Glutamatergic neuron (in vitro differentiated cells): ENCODE measurements at places on chromosomes 2 and 18. TPM values are rescaled to one million over a fixed set of nuclear protein-coding genes. Genes with fewer than 3 reads are reported as not detected.

DNA sequence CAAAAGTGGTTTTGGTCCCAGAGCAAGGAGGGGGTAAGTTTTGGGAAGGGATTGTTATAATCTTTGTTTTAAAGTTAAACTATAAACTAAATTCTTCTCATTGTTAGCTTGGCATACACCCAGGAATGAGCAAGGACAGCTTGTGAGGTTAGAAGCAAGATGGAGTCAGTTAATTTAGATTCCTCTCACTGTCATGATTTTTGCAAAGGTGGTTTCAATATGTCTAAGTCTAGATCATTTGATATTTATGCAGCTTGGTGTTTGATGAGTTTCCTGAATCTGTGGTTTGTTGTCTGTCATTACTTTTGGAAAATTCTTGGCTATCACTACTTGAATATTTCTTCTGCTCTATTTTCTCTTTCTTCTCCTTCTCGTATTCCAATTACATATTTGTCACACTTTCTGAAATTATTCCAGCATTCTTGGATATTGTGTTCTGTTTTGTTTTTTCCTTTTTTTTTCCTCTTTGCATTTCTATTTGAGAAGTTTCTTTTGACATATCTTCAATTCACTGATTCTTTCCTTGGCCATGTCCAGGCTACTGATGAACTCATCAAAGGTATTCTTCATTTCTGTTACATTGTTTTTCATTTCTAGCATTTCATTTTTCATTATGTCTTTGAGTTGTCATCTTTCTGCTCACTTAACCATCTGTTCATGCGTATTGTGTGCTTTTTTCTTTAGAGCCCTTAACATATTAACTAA lies 5.1 kb downstream of the SP140 start:
- DNase-seq, result no peak

DNA sequence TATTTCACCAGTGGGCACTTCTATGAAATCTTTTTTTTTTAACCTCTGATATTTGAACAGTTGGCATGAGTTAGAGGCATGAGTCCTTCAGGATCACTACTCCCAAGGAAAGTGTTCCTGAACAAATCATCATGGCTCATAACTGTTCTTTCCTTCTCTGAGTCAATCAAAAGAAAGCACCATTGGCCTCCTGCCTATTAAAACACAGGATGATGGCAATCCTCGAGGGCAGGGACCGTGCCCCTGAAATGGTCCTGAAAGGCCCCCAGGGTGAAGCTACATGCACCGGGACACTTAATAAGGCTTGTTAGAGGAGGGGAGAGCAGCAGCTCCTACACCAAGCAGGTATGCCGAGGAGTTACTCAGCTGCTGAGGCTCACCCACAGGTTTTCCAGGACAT lies 43.5 kb downstream of the SLC14A2 start:
- DNase-seq, result no peak

GREB1 gene
- total RNA-seq, result 134 TPM

DNA sequence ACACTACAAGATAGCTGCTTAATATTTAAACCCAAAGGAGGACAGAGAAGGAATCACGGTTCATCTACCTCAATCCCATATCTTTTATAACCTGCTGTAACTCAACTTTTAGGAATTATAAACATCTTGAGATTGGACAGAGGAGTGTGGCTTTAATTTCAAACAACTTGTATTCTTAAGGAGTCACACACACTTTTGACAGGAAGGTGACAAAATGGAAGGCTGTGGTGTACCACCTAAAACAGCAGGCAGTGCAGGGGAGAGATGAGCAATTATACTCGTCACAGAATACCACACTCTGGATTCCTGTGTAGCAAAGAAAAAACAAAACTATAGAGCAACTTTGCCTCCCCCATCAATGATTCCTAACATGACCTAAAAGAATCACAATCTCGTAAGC lies 194.8 kb downstream of the ZEB2 start:
- DNase-seq, result no peak

DNA sequence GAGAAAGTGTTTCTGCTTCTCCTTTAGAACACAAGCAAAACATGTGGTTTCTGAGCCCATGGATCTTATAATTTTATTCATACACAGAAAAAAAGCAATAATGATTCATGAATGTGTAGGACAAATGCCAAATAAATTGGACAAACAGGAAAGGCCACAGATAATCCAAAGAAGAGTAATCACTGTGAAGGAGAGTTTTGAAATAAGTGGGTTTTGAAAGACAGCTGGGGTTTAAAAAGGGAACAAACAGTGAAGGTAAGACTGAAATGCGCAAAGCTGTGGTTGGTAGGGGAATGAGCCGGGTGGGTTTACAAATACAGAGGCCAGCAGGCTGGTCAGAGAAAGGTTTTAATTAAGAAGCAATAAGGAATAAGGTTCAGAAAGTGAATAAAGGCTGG lies 50.0 kb upstream of the MBOAT2 start:
- no peak for DNase-seq

ANKRD30B gene
- total RNA-seq, result not detected

GRCh38 chr18:58345875-58346274 lies 283.0 kb downstream of the ALPK2 start:
- DNase-seq, result no peak

SULT1C2 gene
- not detected for total RNA-seq

CD207 gene
- total RNA-seq, result 0.51 TPM

FAM110C gene
- total RNA-seq, result not detected

KLHL30 gene
- total RNA-seq, result 3.5 TPM

DNA sequence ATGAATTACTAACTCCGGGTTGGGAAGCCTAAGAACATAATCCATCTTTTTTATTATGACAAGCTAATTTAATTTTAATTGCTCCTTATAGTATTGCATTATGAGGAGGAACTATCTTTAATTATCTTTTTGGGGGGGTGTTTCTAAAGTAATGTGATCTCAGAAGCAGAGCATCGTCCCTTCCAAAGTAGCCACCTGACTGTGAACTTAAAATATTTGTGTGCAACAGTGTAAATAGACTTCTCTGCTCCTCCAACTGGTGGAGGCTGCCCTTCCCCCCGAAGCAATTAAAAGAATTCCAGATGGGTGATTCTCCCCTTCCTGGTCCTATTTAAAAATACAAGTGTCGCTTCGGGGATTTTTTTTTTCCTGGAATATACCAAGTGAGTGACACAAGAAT lies 55.7 kb downstream of the TCF7L1 start:
- no peak for DNase-seq

GRCh38 chr2:173854840-173855239 lies 110.3 kb downstream of the SP3 start:
- peak; percentile 64 for DNase-seq

FOXD4L1 gene
- 0.44 TPM for total RNA-seq

DNA sequence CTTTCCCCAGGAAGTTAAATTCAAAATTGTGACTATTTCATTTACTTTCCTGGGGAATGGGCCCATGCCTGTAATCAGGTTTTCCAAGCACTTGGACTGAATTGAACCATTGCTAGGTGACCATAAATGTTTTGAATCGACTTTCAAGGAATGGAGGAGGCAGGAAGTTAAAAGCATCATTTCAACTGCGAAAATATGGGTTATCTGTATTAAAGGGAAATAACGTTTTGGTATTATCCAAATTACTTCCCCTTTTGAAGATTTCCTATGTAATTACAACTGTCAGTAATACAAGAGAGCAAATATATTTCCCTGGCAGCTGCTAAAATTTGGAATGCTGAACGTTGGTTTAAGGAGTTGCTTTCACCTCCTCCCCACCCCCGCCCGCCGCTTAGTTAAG lies 19.0 kb downstream of the PNO1 start:
- no peak for DNase-seq

DNA sequence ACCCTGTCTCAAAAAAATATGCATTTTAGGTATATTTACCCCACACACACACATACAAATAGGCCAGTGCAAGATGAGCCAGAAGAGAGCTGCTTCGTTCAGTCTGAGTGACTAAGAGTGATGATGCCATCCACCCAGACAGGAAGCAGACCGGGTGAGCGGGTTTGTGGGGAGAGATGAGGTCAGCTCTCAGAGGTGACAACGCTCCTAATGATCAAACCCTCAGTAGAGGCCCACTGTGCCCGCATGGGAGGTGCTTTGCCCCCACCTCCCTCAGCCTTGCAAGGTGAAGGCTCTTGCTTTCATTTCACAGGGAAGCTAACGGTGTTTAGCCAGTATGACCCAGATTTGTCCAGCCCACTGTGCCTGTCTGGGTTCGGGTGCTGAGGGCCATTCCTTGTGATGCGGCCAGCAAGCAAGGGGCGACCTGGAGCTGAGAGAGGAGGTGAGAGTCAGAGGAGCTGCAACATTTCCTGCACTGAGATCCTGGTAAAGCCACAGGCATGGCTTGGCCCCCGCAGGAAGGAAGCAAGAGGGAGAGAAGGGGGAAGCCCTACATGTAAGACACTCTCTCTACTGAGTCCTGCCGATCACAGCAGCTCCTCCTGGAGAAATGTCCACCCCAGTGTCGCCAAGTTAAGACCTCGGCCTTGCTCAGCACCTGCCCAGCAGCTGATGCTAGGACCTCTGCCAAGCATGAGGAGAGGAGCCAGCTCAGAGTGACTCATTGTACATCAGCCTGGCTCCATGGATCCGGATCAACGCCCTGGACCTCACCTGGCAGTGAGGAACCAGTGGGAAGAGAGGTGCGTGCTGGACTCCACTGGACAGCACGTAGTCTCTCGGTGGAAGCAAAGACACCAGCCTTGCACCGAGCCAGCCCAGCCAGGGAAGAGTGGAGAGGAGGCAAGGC lies 37.0 kb downstream of the NIFK start:
- DNase-seq, result no peak

DNA sequence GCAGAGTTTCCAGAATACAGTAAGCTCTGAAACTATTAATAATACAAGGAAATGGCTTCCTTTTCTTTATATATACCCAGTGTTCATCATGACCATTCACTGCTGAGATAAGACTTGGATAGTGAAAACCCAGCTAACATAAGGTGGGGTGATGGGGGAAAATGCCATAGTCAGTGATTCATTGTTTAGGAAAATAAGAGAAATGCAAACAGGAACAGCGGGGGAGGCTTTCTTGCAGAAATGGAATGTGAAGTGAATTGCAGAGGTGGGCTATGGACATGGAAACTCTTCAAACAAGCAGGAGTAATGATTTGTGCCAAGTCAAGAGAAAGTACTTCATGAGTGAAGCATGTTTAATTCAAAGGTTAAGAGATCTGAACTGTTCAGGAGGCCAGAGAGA lies 519.4 kb downstream of the TDRD15 start:
- no peak for DNase-seq

- DNase-seq, result no peak
Observed at GRCh38 chr2:50770299-50770698, 261.6 kb downstream of the NRXN1 start.

DNA sequence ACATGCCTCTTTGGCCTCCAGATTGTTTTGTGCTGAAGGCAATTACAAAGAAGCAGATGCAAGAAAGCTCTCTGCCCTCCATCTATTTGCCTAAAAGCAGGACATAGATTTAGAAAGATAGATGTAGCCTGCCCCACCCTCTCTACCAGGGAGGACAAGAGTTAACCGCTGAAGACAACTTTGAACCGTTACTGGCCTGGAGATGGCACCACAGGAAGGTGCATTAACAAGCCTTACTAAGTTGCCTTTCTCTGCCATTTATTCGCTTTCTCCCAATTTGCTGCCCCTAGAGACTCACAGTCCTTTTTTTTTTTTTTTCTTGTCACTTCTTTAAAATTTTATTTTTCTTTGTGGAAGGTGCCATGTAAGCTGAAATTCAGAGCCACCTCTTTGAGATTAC lies 28.8 kb upstream of the RMDN2 start:
- no peak for DNase-seq

- no peak for DNase-seq
Observed at GRCh38 chr2:105315314-105315713, 14.2 kb downstream of the TGFBRAP1 start.

DNA sequence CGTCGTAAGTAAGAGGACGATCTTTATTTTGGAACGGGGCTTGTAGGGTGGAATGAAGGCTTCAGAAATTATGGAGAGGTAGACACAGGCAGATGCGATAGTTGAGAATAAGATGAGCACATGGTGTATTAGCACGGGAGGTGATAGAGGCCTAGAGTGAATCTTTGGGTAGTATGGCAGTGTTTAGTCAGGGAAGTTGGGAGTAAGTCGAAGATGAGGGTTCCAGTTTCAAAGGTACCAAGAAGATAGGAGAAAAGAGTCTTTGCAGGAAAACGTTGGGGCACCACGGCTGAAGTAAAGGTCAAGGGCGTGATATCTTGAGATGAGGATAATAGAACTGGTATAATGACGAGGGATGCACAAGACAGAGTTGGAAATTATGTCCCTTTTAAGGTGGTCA lies 654 bp downstream of the PIK3C3 start:
- DNase-seq, result no peak

DNA sequence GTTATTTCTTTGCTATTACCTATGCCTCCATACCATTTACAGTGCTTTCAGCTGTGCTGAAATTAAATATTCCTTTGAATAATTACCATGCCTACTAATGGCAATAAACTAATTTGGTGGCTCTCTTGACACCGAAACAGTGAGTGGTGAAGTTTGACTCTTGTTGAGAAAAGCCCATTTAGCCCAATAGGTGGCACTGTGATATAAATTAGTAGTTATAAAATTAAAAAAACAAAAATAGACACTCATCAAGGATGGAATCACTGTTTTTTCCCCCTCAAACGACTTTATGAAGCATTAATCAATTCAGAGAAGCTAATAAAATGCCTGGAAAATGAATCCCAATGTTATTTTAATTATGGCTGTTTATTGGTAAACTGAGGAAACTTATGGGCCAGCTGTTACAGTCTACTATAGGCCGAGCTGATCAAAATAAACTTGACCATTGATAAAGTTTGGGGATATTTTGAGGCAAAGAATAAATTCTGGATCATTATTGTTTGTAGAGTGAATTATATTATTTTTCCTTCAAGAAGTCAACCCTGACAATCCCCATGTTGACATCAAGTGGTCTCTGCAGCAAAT lies 339.6 kb downstream of the TRIB2 start:
- no peak for DNase-seq

DNA sequence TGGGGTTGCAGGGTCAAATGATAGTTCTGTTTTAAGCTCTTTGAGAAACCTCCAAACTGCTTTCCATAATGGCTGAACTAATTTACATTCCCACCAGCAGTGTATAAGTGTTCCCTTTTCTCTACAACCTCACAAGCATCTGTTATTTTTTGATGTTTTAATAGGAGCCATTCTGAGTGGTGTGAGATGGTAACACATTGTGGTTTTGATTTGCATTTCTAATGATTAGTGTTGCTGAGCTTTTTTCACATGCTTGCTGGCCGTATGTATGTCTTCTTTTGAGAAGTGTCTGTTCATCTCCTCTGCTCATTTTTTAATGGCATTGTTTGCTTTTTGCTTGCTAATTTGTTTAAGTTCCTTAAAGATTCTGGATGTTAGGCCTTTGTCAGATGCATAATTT lies 107.7 kb downstream of the PDE11A start:
- DNase-seq, result no peak

CHRNG gene
- total RNA-seq, result 3.5 TPM

DNA sequence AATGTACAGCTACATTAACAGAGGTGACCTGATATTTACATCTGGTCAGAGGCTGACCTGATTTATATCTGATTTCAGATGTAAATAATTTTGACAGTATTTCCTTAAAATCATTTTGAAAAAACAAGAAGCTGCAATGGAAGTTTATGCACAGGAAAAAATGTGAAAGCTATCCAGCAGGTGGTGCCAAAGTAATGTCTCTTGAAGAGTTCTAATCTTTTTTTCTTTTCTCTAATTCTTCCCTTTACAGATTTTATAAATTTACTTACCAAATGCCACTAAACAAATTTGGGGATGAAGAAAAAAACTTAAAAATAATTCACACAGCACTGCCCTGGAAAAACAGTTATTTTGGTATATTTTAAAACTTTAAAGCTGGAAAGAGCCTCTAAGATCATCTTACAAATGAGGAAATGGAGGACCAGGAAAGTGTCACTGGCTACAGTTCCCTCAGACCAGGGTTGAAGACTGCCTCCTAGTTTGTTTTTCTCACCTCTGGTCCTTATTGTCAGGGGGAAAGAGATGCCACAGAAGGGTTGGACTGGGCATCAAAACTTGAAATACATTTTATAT lies 16.4 kb upstream of the FBLN7 start:
- DNase-seq, result no peak
